Hippocampal formation (tissue), 2 donors: ENCODE measurements at places on chromosomes 16 and 17.

- no peak for DNase-seq
These were observed 2.2 kb upstream of the ZG16 start for GRCh38 chr16:29775742-29776408.

DNA sequence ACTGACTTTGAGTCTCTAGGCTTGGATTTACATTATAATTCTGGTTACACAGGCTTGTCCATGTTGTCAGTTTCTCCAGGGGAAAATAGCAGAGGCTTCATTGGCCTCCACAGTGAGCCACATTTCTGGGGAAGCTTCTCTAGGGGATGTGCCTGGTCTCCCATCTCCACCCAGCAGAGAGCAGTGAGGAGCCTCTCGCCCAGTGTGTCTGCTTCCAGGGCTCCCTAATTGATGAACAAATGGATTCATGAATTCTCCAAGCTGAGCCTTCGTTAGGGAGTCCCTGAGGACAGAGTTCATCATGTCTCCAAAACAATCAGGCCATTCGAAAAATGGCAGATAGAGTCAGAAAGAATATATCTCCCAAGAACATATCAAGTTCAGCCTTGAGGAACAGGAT is 162.4 kb upstream of the TOX3 start:
- DNase-seq: no peak

- DNase-seq: no peak
These were observed 22.6 kb upstream of the NPTX1 start for GRCh38 chr17:80498920-80499410.

DNA sequence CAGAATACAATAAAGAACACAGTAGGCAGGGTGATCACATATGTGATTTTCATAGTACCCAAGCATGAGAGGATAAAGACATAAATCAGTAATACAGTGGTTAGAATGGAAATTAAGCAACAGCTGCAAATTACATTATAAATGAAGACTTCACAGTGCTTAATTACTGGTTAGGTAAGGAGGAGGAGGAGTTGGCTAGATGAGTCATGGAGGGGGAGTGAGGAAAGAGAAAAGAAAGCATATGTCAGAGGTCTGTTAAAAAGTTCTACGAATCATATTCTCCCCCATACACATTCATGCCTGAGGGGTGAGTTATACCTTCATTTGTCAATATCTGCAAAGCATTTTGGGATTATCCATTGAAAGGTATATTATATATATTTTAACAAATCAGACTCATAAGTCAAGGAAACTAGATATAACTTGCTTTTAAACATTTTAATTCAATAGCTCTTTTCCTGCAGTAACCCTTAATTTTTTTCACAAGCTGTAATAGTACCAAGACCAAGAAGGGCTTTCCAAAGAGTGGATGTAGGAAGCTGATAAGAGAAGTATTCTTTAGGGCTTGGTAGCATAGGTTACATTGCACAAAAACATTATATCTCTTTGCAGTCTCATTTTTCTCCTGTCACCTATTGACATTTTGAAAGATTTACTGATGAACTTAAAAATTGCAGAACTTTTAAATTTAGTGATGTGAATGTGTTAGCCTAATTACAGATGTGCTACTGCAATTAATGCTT is 99.3 kb downstream of the STXBP4 start:
- no peak for DNase-seq

DNA sequence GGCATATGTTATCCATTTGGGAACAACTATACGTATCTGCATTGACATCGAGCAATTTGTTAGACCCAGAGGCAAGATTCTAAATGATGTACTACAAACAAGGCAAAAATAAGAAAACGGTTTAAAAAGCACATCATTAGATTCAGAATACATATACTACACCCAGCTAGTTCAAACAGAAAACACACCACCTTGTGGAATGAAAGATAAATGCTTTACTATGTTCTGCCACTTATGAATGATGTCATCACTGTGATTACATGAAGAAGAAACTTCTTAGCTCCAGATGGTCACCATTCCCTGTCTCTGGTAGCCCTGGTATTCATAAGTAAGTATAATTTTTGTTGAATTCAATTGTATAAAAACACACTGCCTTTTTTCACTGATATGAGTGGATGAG is 7.8 kb downstream of the NACA2 start:
- no peak for DNase-seq

DNA sequence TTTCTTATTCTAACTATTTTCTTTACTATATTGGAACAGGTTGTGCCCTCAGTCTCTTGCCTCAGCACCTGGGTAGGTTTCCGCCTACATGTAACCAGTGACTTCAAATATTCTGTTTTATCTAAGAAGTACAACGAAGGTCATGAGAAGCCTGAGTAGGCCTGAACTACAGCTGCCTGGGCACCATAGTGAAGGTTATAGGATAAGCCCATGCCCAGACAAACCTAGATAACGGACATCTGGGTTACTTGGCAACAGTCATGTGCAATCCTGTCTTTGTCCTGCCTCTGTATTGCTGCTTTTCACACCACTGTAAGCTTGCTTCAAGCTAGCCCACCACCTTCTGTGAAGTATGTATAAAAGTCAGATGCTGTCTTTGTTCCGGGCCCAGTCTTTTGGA is 25.4 kb upstream of the ARL4D start:
- no peak for DNase-seq

DNA sequence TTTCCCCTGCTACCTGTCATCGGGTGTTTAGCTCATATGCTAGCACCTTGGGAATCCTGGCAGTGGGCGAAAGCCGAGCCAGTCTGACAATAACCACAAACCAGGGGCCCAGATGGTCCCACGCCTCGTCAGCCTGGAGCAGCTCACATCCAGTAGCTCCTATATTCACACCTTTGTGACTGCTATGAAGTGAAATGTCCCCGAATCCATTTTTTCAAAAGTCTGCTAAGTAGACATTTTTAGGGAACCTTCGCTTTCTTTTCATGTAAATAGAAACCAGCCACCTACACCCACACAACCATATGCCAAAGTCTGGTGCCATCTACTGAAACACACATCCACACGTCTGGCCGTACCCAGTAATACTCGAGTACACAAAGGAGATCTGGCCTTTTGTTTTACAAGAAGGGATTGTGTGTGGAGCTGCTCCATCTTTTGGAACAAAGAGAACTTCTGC is 176.8 kb downstream of the SLC39A11 start:
- peak; percentile 68 for DNase-seq

DNA sequence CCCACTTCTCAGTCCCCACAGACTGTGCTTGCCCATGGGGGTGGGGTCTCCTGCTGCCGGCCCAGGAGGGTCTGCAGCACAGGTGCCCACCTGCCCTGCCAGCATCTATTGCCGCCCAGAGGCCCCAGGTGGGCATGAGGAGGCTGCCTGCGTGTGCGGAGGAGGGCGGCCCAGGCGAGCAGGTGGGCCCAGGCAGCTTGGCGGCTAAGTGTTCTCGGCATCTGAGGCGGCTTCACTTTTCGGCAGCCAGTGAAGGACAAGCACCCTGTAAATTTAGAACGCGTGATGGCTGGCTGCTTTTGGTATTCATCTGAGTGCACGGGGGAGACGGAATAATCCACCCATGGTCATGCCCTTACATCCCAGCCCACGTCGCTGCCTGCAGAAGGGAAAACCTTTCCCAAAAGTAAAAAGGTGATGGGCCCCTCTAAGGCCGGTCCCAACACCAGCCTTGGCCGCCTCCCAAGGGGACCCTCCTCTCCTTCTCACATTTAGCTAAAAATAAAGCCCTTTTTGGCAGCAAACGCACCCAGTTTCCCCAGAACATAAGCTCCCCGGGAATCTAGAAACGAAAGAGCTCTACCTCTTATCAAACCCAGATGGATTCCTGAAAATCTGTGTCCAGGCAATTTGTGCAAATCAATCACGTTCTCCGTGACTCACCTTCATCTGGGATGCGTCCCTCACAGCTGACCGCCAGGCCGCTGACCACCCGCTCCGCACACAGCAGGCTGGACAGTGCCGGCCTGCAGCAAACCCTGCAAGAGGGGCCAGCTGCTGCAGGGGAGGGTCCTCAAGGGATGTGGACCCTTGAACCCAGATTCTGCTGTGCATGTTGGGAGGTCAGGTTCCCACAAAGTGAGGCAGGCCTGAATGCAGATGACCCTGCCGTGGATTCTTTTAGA is 79.4 kb downstream of the RBFOX3 start:
- no peak for DNase-seq

- no peak for DNase-seq
These were observed 41.1 kb downstream of the TNRC6C start for GRCh38 chr17:77999413-78000173.

DNA sequence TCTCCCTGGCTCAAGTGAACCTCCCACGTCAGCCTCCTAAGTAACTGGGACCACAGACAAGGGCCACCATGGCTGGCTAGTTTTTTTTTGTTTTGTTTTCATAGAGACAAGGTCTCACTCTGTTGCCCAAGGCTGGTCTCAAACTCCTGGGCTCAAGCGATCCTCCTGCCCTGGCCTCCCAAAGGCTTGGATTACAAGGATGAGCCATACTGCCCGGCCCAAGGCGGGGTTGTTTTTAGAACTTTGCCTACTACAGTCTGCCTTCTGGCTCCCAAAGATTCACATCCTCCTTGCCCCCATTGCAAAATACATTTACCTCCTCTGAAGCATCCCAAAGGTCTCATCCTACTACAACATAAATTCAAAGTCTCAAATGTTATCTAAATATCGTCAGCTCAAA is 49.5 kb upstream of the PHOSPHO1 start:
- DNase-seq: no peak

DNA sequence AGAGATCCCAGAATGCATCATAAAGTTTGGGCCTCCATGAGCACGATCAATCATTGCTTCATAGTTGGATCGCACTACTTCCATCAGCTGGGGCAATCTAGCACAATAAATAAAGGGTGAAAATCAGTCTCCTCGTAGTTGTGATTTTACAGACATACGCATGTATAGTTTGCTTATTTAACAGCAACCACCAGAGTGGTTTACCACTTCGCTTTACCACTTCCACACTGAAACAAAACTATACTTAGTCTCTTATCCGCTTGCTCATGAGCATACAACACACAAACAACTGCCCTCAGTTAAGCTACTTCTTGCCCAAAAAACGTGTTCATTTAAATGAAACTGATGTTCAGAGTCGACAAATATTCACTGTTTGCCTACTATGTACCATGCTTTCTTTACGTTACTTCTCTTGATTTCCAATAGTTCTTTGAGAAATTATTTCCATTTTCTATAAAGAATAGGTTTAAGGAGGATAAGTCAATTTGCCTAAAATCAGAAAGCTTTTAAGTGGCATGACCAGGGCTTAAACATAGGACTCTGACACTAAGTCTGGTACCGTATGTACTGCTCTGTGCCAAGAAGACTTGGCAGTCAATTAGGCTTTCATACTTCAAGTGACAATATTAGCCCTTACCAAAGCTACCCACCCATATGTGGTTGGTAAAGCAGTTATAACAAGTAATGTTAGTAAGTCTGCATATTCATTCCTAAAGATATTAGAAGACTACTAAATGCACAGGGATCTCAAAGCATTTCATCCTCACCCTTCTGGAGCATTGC is 22.0 kb downstream of the SETD6 start:
- DNase-seq: no peak

DNA sequence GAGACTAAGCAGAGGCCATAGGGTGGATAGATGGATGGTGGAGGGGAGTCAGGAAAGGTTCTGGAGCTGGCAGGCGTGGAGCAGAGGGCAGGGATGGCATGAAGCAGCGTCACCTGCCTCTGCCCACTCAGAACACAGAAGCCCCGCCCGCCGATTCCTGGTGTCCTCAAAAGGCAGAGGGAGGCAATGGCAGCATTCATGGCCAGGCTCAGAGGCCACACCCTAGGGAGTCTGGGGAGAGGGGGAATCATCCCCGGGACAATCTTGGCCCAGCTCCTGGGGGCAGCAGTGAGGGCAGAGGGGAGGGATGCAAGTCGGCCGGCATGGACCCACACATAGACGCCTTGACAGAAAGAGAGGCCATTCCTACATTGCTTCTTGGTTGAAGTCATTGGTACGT is 60.7 kb upstream of the CACNG4 start:
- DNase-seq: no peak

GRCh38 chr16:87192452-87193073 is 124.6 kb downstream of the C16orf95 start:
- no peak for DNase-seq

- DNase-seq: no peak
These were observed 105.7 kb downstream of the RBFOX3 start for GRCh38 chr17:79505199-79505598.

DNA sequence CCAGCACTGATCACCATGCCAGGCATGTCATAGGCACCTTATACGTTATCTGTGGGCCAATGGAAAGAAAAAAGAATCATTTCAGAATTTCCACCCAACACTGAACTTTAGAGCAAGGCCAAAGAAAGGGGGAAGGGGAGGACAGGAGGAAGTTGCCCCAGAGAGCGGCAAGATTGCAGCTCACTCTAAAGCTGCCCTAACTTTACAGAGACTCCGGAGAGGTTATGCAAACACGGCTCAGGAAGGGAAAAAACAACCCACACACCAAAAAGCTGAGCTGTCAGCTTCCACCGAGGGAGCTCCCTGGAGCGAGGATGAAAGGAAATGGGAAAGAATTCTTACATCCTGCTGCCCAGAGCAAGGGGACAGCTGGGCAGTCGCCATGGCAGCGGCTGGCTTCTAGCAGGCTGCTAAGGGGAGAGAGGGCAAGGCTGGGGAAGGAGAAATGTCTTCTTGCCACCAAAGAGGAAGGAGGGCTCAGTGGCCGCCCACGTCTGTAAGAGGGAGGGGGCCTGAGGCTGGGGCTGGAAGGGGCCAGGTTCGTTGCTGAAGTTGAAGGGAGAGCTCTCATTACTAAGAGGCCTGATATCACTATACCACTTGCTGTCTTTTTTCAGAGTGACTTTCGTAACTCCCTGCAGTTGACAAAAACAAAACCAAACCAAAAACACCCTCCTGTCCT is 18.2 kb downstream of the COTL1 start:
- DNase-seq: peak; percentile 41

DNA sequence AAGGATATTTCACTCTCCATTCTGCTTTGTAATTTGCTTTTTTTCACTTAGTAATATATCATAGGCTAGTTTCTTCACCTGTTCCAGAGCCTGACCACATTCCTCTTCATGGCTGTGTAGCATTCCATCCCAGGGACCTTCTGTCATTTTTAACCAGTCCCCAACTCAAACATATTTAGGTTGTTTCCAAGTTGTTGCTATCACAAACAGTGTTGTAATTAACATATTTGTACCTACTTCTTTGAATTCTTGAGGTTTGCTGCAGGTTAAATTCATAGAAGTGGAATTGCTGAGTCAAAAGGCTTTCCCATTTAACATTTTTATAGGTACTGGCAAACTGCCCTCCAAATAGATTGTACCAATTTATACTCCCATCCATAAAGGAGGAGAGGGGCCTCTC is 65.1 kb upstream of the MED9 start:
- no peak for DNase-seq

- no peak for DNase-seq
These were observed 561.6 kb upstream of the PSMD7 start for GRCh38 chr16:73735018-73735417.
